ENCODE measurements at places on chromosomes 5 and 9. TPM values are rescaled to one million over a fixed set of nuclear protein-coding genes. Genes with fewer than 3 reads are reported as not detected.

The LRRC19 gene
- polyA plus RNA-seq = not detected

The BAAT gene
- polyA plus RNA-seq = not detected

The LARP1 gene
- 15.0 TPM for polyA plus RNA-seq

DNA sequence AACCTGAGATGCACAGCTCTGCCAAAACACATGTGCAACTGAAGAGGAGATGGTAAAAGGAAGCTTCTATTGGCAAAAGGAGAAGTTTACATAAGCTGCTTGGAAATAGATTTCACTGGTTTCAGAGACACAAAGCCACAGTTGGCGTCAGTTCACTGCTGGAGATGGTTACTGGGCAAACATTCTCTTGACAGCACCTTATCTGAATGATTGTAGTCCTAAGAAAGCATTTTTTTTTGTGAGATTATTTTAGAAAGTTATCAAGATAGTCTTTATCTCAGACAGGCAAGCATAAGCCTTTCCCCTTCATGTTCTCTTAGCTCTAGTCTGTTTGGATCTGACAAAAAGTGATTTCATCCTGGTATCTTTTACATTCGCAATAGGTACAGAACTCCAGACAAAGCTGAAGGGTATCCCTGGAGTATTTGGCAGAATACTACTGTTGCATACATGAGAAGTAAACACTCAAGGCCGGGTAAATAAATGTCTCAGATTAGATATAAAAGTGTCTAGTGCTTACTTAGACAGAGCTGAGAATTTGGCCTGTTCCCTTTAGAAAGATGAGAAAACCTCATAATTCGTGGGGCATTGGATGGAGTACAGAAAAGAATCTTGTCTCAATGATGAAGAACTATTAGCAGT lies 1668.0 kb upstream of the NUDT12 start:
- DNase-seq = no peak

DNA sequence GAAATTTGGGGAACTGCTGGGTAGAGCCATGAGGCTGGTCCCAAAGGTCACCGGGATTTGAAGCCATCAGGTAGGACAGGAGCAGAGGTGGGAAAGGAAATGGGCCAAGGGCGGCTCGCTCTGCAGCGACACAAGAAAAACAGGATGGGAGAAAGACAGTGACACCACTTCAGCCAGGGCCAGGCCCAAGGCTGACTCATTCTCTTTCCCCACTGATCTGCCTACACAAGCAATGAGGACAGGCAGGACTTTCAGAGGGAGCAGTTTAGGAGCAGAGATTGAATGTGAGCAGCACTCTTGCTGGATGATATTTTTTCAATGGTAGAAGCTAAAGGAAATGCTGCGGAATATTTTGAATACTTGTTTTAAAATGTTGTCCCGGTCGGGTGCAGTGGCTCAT lies 3.5 kb downstream of the RUFY1 start:
- DNase-seq = no peak
